ENCODE measurements at places on chromosomes 1 and 21.

DNA sequence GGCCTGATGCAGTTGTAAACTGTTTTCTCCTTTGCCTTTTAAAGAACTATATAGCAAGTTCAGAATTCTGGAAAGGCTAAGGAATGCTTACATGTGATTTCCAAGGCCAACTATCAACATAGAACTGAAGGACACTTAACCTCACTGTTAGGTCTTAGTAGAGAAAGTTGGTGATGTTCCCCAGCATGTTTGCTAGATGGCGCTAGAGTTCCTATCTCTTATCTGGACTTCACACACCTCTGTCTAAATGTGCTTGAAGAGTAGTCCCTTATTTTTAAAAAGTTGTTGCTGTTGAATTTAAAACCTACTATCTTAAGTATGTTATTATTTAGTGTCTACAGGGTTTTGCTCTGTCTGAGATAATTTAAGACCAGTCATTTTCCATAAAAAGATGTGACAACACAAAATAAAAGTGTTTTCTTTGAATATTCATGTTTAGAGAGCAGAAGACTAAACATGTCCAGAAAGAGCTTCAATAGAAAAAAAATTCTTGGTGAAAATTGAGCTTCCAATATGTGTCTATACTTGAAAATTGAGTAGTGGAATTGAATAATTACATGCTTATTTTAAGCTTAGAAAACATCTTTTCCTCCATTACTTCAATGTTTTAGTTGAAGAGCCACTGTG is 237.3 kb downstream of the S1PR1 start:
- no peak for DNase-seq

- DNase-seq, result peak; percentile 18
These were observed 28.4 kb downstream of the WDR4 start for GRCh38 chr21:42850866-42851391.

GRCh38 chr1:185376288-185376687 is 59.2 kb upstream of the IVNS1ABP start:
- no peak for DNase-seq

DNA sequence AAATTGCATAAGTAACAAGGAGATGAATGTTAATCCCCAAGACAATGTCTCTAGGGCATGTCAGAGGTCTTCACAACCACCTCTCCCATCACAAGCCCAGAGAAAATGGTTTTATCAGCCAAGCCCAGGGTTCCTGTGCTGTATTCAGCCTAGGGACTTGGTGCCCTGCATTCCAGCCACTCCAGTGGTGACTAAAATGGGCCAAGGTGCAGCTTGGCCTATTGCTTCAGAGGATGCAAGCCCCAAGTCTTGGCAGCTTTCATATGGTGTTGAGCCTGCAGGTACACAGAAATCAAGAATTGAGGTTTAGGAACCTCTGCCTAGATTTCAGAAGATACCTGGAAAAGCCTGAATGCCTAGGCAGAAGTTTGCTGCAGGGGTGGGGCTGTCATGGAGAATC is 1118.6 kb downstream of the PLA2G4A start:
- no peak for DNase-seq

- no peak for DNase-seq
These were observed 222.7 kb upstream of the OLFM3 start for GRCh38 chr1:102219463-102219862.

DNA sequence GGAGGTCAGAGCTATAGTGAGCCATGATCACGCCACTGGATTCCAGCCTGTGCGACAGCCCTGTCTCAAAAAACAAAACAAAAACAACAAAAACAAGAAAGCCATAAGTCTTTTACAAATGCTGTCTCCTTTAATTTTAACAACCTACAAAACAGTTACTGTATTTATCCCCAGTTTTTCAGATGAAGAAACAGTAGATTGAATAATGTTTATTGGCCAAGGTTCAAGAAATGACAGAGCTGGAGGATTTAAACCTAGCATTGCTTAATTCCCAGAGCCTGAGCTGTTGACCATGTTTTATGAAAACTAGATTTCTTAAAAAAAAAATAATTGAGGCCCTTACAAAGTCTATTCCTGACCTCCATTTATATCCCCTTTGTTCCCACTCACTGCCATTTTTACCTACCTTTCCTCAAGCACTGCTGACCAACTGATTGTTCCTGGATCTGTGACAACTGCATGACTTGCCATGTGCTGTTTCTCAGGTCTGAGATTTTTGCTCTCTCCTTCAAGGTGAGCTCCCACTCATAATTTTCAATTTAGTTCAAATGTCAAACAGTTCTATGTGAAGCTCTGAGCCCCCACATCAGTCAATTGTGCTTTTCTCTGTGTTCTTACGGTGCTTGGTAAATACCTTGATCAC is 140.8 kb downstream of the CHRM3 start:
- DNase-seq, result no peak

DNA sequence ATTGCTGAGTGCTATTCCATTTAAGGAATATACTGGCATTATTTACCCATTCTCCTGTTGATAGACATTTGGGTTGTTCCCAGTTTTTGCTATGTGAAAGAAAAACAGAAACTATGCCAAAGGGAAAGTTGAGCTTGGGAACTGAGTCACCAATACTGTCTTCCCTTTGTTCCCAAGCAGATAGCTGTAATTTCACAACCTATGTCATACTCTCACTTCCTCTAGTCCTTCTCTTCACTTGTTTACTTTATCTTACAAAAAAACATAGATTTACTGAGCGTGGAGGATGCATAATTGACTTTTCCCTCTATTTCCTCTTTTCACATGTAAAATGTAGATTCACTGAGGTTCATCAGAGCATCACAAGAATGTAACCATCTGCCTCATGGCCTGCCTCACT is 32.4 kb upstream of the PGBD5 start:
- no peak for DNase-seq

DNA sequence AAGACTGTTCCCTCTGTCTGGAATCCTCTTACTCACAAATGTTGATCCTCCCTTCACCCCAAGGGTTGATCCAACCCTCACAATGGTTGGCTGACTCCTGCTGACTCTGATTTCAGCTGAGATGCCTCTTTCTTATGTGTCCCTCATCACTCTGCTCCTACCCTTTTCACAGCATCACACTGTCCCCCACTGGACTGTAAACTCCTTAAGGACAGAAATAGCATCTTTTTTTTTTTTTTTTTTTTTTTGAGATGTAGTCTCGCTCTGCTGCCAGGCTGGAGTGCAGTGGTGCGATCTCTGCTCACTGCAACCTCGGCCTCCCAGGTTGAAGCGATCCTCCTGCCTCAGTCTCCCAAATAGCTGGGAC is 97.9 kb upstream of the SYT6 start:
- no peak for DNase-seq

GRCh38 chr1:181044449-181044966 is 10.7 kb downstream of the MR1 start:
- peak; percentile 37 for DNase-seq

DNA sequence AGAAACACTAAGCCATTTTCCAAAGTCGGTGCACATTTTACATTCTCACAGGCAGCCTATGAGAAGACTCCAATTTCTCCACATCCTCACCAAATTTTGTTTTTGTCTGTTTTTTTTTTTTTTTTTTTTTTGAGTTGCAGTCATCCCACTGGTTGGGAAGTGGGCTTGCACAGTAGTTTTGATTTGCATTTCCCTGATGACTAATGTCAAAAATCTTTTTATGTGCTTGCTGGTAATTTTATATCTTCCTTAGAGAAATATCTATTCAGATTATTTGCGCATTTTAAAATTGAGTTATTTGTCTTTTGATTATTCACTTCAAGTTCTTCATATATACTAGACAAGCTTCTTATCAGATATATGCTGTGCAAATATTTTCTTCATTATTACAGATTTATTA is 141.5 kb downstream of the USH2A start:
- no peak for DNase-seq

DNA sequence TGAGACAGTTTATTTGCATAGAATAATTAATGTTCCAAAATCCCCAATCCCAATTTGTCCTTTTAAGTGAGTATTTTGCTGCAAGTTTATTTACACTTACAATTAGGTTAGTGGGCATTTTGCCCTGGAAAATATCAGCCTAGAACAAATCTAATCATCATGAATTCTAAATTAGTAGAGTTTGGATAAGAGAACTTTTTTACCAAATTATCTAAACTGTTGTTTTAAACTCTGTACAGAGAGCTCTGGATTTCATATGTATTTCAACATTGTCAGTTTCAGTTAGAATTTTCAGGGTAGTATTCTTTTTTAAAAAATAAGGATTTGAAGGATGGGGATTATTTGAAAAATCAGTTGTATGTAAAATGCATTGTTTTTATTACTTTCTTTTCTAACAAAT is 27.8 kb upstream of the UBE2U start:
- no peak for DNase-seq

DNA sequence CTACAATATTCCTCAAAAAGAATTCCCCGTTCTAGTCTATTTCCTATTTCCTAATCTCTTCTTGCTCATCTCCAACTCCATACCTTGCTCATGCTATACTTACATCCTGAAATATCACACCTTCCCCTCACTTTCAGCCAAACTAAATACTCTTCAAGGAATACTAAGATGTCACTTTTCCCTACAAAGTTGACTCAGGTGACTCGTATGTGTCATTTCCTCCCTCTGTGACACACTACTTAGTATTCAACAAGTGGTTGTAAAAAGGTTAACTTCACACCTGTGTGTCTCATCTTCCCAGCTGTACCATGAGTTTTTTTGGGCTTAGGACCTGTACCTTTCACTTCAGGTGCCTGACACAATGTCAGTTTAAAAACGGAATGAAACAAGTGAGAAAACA is 81.9 kb upstream of the LBR start:
- DNase-seq, result no peak

DNA sequence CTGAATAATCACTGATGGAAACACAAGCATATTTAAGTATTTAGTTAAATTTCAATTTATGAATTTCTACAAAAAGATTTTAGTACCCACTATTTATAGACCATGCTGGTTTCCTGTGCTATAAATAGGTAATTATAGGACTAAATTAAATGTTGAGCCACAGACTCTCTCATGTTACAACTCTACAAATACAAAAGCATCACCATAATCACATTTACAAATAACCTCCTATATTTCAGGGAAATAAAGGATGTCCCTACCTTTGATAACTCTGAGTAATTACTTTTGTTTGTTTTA is 32.6 kb upstream of the CCDC190 start:
- no peak for DNase-seq

GRCh38 chr1:196091397-196092135 is 516.7 kb downstream of the KCNT2 start:
- no peak for DNase-seq

DNA sequence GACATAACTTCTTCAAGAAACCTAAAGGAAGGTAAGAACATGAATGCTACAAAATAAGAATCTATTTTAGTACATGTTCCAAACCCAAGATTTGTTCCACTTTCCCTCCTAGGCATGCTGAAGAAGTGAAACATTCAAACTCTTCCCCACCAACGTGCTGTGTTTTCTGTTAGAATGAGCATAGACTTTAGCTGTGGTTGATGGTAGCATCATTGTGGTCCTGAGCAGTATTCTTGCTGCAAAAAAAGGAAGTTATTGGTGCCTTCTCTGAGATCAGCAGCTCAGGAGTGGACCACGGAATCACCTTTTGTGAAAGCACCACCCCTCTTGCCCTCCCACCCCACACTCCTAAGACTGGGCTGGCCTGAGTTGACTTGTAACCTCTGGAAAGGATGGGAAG is 100.4 kb upstream of the POGK start:
- no peak for DNase-seq

DNA sequence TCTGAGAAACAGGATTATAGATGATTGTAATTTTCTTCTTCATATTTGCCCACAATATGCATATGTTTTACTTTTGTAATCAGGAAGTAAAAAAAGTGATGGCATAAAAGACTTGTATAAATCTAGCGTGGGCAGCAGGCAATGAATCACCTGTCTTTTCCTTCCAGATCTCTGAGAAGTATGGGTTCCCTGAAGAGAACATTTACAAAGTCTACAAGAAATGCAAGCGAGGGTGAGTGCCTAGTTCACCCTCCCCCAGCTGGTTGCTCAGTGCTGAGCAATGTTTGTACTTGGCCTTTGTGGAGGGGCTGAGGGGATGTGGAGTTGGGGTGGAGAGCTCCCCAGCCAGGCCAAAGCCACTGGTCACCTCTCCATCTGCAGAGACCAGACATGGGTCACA is 30.7 kb downstream of the GRHL3 start:
- DNase-seq, result no peak

- no peak for DNase-seq
These were observed 50.5 kb upstream of the IPO9 start for GRCh38 chr1:201778279-201779065.

- DNase-seq, result peak; percentile 44
These were observed 51.4 kb downstream of the RHBG start for GRCh38 chr1:156420205-156421061.

DNA sequence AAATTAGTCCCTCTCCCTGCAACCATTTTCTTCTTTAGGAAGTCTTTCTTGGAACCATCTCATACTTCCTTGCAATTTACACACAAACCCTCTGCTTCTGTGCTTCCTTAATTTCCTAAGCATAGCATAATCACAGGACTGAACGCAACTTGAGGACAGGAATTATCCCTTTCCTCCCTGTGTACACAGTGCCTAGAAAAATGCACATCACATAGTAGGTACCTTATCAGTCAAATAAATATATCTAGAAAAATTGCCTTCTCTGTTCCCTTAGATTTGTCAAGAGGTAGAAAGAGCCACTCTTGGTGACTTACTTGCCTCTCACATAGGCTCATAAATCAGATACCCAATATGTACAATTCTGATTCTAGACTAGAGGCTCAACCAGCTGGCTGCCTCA is 4.9 kb downstream of the ASPM start:
- no peak for DNase-seq

DNA sequence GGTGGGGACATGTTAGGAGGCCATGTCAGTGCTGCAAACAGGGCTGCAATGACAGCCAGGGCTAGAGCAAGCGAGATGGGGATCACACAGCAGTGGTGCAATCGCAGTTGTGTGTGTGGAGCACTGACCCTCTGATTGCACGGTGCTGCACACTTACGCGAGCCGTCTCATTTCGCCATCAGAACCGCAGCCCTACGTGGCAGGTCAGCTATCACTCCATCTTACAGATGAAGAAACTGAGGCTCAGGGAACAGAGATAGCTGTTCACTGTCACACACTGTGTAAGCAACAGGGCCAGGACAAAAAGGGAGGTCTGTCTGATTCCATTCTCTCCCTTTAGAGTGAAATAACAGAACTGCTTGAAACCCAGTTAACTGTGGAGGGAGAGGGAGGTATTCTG is 104.8 kb upstream of the SLC45A1 start:
- no peak for DNase-seq

DNA sequence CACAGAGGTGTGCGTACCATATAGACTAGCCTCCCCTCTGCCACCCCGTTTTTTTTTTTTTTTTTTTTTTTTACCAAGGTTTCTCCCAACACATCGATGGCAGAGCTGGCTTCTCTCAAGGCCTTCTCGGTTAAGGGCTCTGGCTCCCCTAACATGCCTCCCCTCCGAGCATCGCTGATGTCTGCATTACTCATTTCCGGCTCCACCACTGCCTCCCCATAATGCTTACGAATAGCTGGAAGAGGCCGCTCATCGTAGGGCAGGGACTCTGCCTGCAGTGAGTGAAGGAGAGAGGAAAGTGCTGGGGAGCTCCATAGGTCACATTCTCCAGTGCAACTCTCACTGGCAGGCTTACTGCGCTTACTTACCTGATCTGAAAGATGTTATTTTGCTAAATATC is 20.6 kb downstream of the CEP104 start:
- no peak for DNase-seq

GRCh38 chr21:23638131-23638695 is 1969.1 kb downstream of the MRPL39 start:
- no peak for DNase-seq

Data from CD4-positive, alpha-beta T cell treated with Interleukin-15 for 4 hours (primary cell).